ENCODE measurements at places on chromosomes 5 and 9.

GRCh38 chr5:40734986-40735385 is 20.8 kb downstream of the TTC33 start:
- DNase-seq = no peak

DNA sequence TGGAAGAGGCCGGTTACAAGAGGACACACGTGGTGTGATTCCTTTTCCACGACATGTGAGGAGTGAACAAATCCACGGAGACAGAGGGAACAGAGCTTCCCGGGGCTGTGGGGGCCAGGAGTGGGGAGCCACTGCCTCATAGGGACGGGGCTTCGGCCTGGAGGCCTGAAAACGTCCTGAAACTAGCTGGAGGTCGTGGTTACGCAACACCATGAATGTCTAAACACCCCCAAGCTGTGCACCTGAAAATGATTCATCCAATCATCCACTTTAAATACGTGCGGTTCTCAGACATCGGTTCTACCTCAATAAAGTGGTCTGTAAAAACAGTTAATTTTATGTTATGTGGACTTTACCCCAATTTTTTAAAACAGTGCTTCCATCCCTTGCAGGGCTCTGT is 65.3 kb upstream of the PPP1R26 start:
- no peak for DNase-seq

DNA sequence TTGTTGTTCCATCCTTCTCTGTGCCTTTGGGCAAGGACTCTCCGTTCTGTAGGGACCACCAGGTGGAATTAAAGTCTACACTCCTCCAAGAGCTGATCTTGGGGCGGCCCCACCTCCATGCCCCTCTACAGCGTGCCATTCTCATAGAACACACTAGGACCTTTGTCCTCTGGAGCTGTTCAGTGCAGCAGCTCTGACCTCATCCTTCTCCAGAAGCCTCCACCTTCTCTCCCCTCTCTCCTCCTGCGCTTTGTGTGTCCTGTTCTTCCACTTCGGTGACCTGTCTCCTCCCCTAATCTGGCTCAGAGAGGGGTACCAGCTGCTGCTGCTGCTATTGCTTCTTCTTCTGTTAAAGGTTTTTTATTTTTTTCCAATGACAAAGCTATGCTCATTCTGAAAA is 1.8 kb upstream of the MACROH2A1 start:
- no peak for DNase-seq

DNA sequence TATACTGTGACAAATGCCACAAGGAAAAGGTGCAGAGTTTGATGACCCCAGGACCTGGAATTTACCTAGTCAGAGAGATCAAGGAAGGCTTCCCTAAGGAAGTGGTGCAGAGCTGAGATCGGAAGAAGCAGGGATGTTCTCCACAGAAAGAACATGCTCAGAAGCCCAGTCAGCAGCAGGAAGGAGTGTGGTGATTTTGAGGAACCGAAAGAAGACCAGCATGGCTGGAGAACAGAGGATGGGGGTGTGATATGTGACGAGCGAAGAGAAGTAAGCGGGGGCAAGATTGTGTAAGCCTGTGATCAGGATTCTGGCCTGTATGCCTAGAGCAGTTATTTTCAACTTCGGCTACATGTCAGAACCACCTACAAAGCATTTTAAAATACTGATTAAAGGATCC is 18.7 kb upstream of the PIK3R1 start:
- no peak for DNase-seq

GRCh38 chr5:164652276-164652660 is 1146.8 kb downstream of the MAT2B start:
- no peak for DNase-seq

- DNase-seq = no peak
Measured at GRCh38 chr9:68825762-68826472, 120.9 kb downstream of the PIP5K1B start.

- DNase-seq = no peak
Measured at GRCh38 chr9:121688146-121688680, 36.8 kb downstream of the DAB2IP start.
